ENCODE measurements at places on chromosomes 12 and 14.
A peak's percentile ranks its signal among the peaks of the same experiment; 100 is the strongest.

DNA sequence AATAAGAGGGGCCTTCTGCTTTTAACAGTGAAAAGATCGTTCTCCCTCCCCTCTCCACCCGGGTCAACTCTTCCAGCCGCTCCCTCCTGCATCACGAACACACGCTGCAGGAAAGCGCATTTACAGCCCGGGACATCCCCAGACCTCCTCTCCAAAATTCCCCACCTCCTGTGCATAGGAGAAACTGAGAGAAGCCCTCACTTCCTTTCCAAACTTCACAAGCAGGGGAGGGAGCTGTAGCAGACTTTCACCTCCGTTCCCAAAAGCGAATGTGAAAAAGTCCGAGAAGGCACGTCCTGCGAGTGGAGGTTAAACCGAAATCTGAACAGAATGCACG, 513 bp downstream of the BCAT1 start:
- no peak for DNase-seq

DNA sequence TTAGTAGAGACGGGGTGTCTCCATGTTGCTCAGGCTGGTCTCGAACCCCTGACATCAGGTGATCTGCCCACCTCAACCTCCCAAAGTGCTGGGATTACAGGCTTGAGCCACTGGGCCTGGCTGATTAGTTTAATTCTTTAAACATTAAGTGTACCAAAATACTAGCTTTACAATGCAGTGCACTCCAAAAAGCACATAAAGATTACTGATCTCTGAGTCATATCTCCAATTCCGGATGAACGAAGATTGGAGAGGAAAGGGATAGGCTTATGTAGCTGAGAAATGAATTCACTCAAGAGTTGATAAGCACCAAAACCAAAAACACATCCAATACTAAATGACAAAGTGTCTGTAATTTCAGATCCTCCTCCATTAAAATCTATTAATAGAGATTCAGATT, 15.1 kb downstream of the NAV3 start:
- DNase-seq: peak; percentile 60

- no peak for DNase-seq
Measured at GRCh38 chr12:28939427-28939826, 209.7 kb upstream of the FAR2 start.

GRCh38 chr14:35167496-35167895, 45.1 kb downstream of the PRORP start:
- DNase-seq: no peak

- DNase-seq: peak; percentile 35
Measured at GRCh38 chr12:79886917-79887519, 47.9 kb downstream of the PPP1R12A start.

- peak; percentile 53 for DNase-seq
Measured at GRCh38 chr12:65510584-65511050, 232.1 kb downstream of the MSRB3 start.

- peak; percentile 59 for DNase-seq
Measured at GRCh38 chr14:68552602-68553001, 240.3 kb downstream of the ZFP36L1 start.

DNA sequence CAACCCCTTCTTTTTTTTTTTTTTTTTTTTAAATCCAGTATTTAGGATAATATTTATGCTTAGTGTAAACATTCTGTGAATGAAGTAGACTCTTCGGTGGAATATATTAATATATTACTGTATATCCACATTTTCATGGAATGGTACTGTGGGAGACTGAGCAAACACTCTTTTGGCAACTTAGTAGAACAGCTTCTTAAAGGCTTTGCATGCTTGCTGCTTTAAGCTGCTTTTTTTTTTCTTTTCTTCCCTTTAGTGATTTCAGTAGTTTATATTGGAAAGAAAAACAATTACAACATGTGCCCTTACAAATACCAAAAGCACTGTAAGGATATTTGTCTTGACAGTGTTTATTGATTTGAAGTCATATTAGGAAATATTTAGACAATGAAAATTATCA, 78.9 kb downstream of the AEBP2 start:
- DNase-seq: no peak

GRCh38 chr12:114852976-114853529, 169.1 kb upstream of the TBX3 start:
- no peak for DNase-seq

GRCh38 chr14:89728964-89729363, 225.6 kb downstream of the EFCAB11 start:
- no peak for DNase-seq

- peak; percentile 24 for DNase-seq
Measured at GRCh38 chr12:62732861-62733427, 202.0 kb downstream of the PPM1H start.

GRCh38 chr14:93369713-93370266, 22.8 kb downstream of the COX8C start:
- DNase-seq: no peak

DNA sequence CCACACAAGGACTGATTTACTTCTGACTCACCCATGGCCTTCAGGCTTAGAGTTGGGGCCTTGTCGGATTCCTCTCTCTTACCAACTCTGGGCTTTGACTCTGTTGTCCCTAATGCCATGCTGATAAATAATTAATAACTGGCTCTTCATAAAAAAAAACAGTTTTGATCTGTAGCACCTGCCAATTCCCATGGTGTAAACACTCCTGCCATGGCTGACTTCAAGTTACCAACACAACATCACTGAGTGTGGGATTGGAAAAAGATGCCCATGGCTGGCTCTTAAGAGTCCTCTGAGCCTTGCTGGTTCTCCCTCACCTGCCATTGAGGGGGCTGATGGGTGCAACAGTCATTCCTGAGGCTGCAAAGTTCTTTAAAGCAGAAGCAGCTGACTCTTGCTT, 104.8 kb downstream of the KIF26A start:
- DNase-seq: no peak

GRCh38 chr12:31118347-31119191, 44.9 kb downstream of the DDX11 start:
- DNase-seq: peak; percentile 70

GRCh38 chr14:50410071-50410470, 13.4 kb upstream of the CDKL1 start:
- DNase-seq: no peak

DNA sequence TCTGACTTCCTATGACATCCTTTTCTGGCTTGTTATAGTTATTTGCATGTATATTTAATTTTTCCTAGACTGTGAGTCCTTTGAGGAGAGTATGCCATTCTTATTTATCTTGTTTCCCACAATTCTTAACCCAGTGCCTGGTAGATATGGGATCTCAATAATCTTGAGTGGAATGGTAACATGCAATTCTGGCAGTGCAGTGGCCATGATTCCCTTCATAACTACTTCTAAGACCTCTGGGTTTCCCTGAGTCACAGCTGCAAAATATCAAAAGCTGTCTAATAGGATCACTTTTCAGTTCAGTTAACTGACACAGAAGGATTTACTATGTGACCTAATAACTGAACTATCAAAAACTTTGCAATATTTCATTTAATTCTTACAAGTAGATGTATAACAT, 135.0 kb downstream of the ADAMTS20 start:
- DNase-seq: no peak

- peak; percentile 28 for DNase-seq
Measured at GRCh38 chr12:64273527-64274403, 51.7 kb upstream of the KICS2 start.

GRCh38 chr12:51419425-51420193, 5.0 kb upstream of the SLC4A8 start:
- no peak for DNase-seq

DNA sequence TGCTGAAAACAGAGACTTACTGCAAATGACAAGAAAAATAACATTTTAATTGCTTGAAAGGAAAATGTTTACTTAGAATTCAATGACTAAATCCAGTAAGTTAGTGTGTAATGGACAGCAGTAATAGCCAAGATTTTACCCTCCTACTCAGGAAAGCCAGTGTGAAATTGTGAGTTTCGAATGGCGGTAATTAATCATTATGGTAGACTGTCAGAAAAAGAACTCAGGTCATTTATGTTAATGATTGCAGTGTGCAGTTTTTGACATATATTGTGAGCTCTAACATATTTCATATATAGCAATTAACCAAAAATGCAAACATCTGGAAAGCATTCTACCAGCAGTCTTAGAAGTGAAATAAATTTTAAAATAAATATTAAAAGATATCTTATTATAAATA, 60.3 kb downstream of the PDZRN4 start:
- DNase-seq: no peak

GRCh38 chr14:69226178-69226577, 33.8 kb upstream of the GALNT16 start:
- DNase-seq: no peak

Data from SW480 (cell line).